H9 (cell line): ENCODE measurements at places on chromosomes 12 and 14. TPM values are rescaled to one million over a fixed set of nuclear protein-coding genes. Genes with fewer than 3 reads are reported as not detected.
A peak's percentile ranks its signal among the peaks of the same experiment; 100 is the strongest.

GRCh38 chr12:11631288-11631687, 18.2 kb upstream of the ETV6 start:
- no peak overlapping the region for H3K4me3 ChIP-seq
- peaks cover 2% of the 10 kb centered on the region; the same call in 1 of the 2 replicates for H3K4me1 ChIP-seq
- H3K36me3 ChIP-seq, result peaks cover 22% of the 10 kb centered on the region
- no peak overlapping the region for H3K27ac ChIP-seq
- DNase-seq, result no peak

DNA sequence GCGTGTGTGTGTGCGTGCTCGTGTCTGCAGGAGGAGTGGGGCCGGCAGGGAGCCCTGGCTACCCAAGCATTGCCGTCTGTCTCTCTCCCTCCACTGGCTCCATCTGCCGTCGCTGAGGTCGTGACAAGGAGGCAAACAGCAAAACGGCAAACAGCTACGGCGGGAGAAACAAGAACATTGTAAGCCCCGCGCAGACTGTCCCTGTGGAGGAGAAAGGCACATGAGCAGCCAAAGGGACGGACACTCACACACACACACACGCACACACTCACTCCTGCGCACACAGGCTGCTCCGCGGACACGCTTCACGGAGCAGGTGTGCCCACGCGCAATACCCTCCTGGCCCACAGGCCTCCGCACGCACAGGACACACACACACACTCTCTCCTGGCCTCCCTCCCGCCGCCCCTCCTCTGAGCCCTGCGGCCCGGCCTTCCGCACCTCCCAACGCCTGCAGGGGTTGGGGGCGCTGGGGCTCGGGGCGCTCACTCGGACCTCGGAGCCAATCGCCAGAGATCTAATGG, 905 bp downstream of the CISTR start:
- peaks cover 4% of the 10 kb centered on the region; the same call in 1 of the 2 replicates for H3K4me1 ChIP-seq
- H3K4me3 ChIP-seq, result no peak overlapping the region
- peaks cover 2% of the 10 kb centered on the region; the same call in 1 of the 3 replicates for H3K36me3 ChIP-seq
- DNase-seq, result no peak

DNA sequence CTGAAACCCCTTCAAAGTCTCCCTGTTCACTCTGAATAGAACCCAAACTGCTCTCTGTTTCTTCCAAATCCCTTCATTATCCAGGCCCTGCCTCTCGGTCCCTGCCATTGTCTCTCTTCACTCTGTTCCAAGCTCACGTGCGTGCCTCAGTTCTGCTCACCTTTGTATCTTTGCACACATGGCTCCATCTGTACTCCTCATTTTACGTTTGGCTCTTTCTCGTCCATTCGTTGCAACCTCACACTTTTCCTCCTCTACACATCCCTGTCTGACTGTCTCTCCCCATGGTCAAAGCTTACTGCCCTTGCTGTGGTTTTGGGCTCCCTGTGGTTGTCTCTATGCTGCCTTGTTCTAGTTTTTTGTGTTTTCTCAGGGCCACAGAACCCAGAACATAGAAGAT, 1054.5 kb downstream of the BCL11B start:
- H3K4me3 ChIP-seq, result no peak overlapping the region
- H3K36me3 ChIP-seq, result no peaks in the 10 kb centered on the region
- H3K27me3 ChIP-seq, result no peaks in the 10 kb centered on the region
- no peaks in the 10 kb centered on the region for H3K4me1 ChIP-seq

DNA sequence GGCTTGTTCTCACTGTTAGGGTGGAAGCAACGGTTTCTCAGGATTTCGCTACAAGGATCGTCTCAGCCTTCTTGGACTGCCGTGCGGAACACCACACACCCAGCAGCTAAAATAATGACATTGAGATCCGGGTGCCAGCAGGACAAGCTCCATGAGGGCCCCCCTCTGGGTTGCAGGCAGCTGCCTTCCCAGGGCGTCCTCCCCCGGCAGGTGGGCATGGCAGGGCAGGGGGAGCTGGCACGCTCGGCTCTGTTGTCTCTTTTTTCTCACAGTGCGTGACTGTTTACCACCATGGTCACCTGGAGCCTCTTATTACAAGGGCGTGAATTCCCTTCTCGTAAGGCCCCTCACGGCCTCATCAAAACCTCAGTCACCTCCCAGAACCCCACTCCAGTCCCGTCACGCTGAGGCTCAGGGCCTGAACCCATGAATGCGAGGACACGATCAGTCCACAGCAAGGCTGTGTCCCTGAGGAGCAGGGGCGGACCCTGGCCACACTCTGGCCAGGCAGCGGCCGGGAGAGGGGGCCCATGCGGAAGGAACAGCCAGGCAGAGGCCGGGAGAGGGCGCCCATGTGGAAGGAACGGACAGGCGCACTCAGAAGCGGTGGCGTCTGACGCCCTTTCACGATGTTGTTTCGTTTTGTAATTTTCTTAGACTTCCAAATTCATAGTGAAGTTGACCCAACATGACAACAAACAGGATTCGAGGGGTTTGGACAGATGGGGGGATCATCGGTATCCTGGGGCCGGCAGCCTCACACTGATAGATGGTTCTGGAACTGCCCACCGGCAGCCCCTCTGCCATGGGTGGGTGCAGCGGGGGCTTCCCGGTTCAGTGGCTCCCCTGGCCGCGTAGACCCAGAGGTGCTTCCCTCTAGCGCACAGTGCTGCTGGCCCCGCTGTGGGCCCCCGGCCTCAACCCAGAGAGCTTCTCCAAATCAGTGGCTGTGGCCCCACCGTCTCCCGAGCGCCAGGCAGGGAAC, 10.0 kb downstream of the LRCOL1 start:
- H3K36me3 ChIP-seq, result no peaks in the 10 kb centered on the region; the same call in 2 of the 3 replicates
- peaks cover 17% of the 10 kb centered on the region for H3K27me3 ChIP-seq
- H3K27ac ChIP-seq, result no peak overlapping the region
- no peaks in the 10 kb centered on the region for H3K4me1 ChIP-seq

GRCh38 chr14:89926694-89927093, 27.8 kb downstream of the EFCAB11 start:
- H3K4me3 ChIP-seq, result no peak overlapping the region
- H3K36me3 ChIP-seq, result 0 out of 2 replicates have a peak, but pooled peaks cover 3% of the 10 kb centered on the region
- no peaks in the 10 kb centered on the region for H3K4me1 ChIP-seq
- no peak for DNase-seq
- H3K27ac ChIP-seq, result no peak overlapping the region

DNA sequence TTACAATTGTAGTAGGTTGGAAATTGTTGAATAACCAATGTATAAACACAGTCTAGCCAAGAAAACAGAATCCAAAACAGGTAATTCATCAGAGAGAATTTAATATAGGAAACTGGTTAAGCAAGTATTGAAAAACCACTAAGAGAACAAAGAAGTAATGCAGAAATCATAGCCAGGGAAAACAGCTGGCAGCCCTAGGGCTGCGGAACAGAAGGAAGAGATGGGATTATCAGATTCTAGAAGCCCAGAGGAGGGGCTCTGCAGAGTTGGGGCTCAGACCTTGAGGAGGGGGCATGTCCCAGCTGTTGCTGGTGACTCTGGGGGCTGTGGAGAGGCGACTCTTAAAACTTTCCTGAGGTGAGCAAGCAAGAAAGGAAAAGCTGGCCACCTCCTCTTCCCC, 49.4 kb downstream of the CD9 start:
- DNase-seq, result no peak
- no peaks in the 10 kb centered on the region for H3K27me3 ChIP-seq
- H3K36me3 ChIP-seq, result peaks cover 12% of the 10 kb centered on the region
- H3K27ac ChIP-seq, result no peak overlapping the region
- no peak overlapping the region for H3K4me3 ChIP-seq

DNA sequence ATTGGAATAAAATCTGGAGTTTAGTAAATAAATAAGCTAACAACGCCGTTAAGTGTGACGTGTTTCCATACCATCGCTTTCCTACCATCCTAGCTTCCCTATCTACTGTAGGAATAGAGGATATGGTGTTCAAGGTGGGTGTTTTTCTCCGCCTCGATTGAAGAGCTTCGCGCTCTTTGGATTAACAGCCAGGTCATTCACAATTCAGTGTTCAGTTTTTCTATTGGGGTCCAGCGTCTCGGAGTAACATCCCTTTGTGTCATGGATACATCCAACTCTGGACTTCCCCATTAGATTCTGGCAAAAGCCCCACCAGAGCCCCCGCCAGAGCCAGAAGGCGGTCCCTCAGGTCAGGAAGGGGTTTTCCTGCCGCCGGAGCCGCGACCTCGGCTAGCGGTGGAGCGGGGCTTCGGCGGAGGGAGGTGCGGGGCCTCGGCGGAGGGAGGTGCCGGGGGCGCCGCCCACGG, 1.2 kb upstream of the SRGAP1 start:
- H3K27me3 ChIP-seq, result no peaks in the 10 kb centered on the region
- H3K4me1 ChIP-seq, result peaks cover 3% of the 10 kb centered on the region; the same call in 1 of the 2 replicates
- no peak for DNase-seq
- H3K36me3 ChIP-seq, result peaks cover 2% of the 10 kb centered on the region; the same call in 1 of the 3 replicates
- H3K27ac ChIP-seq, result no peak overlapping the region

DNA sequence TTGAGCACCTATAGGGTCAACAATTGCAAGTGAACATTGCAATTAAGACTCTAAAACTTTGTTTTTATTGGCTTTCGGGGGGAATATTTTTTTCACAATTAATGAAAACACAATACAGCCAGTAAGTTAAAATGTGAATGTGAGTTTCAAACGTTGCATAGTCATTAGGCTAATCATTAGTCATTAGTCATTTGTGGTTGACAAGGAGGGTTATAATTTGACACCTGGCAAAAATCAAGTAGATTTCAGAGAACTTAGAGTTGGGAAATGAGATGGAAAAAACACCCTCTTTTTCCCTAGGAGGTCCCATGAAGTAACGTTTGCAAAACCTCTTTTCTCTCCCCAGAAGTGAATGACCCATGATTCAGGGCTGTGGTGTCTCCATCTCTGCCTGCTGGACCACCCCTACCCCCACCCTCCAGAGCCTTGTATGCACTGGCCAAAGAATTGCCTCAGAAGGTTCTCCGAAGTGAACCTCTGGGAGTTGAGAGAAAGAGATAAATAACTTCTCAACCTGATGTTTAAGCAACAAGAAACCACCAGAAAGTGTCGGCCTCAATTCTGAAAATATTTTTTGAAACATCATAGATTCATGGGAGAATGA, 196.3 kb downstream of the PAX9 start:
- H3K27me3 ChIP-seq, result no peaks in the 10 kb centered on the region
- no peaks in the 10 kb centered on the region for H3K36me3 ChIP-seq
- no peak overlapping the region for H3K27ac ChIP-seq
- peak overlapping the region; percentile 25; the same call in 1 of the 3 replicates for H3K4me3 ChIP-seq

DNA sequence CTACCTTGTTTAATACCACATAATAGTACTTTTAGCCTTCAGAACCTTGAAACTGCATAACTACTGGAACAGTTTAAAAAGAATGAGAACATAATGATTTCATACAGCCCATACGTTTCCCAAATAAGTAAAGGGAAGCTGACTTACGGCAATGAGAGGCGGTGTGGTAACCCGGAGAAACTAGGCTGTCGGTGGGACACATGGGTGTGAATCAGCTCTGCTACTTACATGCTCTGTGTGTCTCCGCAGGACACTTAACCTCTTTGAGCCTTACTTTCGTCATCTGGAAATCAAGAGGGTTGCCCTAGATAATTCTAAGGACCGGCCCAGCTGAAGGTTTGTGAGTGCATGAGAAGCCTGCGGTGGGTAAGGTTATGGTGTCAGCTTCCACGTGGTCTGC, 49.3 kb upstream of the PLEKHG3 start:
- H3K4me1 ChIP-seq, result no peaks in the 10 kb centered on the region
- DNase-seq, result no peak
- H3K4me3 ChIP-seq, result no peak overlapping the region
- no peaks in the 10 kb centered on the region; the same call in 2 of the 3 replicates for H3K36me3 ChIP-seq

DNA sequence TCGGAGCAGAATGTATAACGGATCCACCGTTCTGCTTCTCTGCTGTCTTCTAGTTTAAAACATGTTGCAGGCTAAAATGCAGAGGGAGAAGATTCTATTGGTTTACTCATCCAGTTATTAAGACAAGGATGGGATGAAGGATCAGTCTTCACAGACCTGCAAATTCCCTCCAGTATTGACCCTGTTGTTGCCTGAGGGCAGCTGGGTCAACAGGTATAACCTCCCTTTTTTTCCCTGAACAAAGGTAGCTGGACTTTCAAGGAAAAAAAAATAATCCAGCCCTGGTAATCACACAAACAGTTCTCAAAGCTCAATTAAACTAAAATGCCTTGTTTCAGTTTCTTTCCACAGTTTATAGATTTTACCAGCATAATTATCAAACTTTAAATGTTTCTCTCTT, 480.6 kb downstream of the ZFP36L1 start:
- H3K27ac ChIP-seq, result no peak overlapping the region
- no peak for DNase-seq
- H3K27me3 ChIP-seq, result no peaks in the 10 kb centered on the region; the same call in 1 of the 2 replicates
- H3K4me1 ChIP-seq, result peaks cover 4% of the 10 kb centered on the region; the same call in 1 of the 2 replicates
- H3K36me3 ChIP-seq, result 0 out of 2 replicates have a peak, but pooled peaks cover 3% of the 10 kb centered on the region

DNA sequence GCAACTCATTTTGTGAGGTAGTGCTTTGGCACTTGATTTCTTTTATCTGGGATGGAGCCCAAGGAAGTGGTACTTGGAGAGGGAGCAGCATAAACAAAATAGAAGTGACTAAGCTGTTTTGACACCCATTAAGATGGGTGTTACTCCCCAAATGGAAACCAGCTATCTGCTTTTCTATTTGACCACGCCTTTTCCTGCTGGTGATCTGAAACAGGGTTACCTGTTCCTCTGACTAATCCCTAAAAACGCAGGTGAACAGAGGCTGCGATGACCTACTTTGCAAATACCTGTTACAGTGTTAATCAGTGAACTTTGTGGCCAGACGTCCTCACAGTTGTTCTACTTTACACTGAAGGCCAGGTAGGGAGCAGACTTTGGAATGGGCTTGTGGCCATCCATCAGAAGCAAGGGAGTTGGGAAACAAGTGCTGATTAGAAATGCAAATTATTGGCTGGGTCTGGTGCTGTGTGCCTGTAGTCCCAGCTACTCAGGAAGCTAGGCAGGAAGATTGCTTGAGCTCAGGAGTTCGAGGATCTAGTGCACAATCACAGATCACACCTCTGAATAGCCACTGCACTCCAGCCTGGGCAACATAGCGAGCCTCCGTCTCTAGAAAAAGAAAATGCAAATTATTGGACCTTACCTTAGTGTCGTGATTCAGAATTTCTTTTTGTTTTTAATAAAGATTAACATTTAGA, 58.3 kb upstream of the HECTD1 start:
- DNase-seq, result no peak
- no peak overlapping the region for H3K4me3 ChIP-seq
- no peak overlapping the region for H3K27ac ChIP-seq
- H3K4me1 ChIP-seq, result no peaks in the 10 kb centered on the region; the same call in 1 of the 2 replicates
- peaks cover 3% of the 10 kb centered on the region; the same call in 2 of the 3 replicates for H3K36me3 ChIP-seq

GRCh38 chr14:77372304-77372841, 4.5 kb downstream of the TMED8 start:
- no peaks in the 10 kb centered on the region for H3K27me3 ChIP-seq
- no peak for DNase-seq
- H3K36me3 ChIP-seq, result no peaks in the 10 kb centered on the region
- H3K4me1 ChIP-seq, result peaks cover 4% of the 10 kb centered on the region; the same call in 1 of the 2 replicates
- H3K4me3 ChIP-seq, result no peak overlapping the region

DNA sequence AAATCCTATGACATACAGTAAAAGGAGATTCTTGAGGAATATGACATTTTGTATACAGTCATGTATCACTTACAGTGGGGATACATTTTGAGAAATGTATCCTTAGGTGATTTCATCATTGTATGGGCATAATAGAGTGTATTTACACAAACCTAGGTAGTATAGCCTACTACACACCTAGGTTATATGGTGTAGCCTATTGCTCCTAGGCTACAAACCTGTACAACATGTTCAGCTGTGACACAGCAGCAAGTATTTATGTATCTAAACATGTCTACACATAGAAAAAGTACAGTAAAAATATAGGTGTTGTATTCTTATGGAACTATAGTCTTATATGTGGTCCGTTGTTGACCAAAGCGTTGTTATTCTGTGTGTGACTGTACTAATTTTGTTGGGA, 178.8 kb downstream of the FOXA1 start:
- H3K36me3 ChIP-seq, result no peaks in the 10 kb centered on the region
- H3K4me3 ChIP-seq, result no peak overlapping the region
- no peaks in the 10 kb centered on the region for H3K27me3 ChIP-seq
- no peaks in the 10 kb centered on the region for H3K4me1 ChIP-seq
- DNase-seq, result no peak

The PPP4R4 gene
- total RNA-seq, result 3.9 and 5.1 TPM in 2 replicates

The EFS gene
- total RNA-seq, result 31.9 and 32.1 TPM in 2 replicates

The AP4S1 gene
- total RNA-seq, result 11.3 and 13.7 TPM in 2 replicates

The MEG3 gene
- total RNA-seq, result 0.52 TPM in 1 of 2 replicates, not detected in the other

The TMEM233 gene
- not detected in 2 replicates for total RNA-seq
